Panc1 (cell line): ENCODE measurements at places on chromosomes 5 and 9. TPM values are rescaled to one million over a fixed set of nuclear protein-coding genes. Genes with fewer than 3 reads are reported as not detected.

NRG2 gene
- total RNA-seq, result 20.2 TPM

DNA sequence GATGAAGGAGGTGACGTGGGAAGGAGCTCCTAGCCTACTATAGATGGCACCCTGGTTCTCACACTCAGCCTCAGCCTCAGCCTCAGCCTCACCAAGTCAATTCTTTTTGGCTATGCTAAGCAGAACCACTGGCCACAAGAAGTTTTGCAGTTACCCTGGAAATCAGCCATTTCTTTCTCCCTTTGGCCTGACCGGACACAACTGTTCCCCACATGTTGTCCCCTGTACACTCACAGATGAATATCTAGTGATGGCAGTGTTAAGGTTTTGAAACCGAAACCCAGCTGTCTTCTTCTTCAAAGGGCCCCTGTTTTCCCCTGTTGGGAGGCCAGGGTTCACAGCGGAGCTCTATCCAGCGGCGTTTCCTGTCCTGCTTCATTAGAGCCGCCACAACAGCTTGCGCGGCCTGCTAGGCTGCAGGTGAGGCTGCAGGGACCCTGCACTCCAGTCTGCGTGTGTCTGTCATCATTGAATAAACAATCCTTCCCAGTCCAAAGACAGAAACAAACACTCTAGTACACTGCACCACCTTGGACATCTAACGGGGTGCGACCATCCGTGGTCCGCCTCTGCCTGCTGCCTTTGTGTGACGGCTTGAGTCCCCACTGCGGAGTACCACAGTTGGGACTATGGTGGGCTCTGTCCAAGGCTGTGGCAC is 250.5 kb downstream of the DENND1A start:
- DNase-seq, result no peak

- DNase-seq, result no peak
These were observed 970 bp upstream of the TRIM32 start for GRCh38 chr9:116686135-116686534.

GRCh38 chr9:38359689-38360385 is 32.7 kb upstream of the ALDH1B1 start:
- DNase-seq, result no peak

- no peak for DNase-seq
These were observed 15.9 kb upstream of the IFNA14 start for GRCh38 chr9:21255538-21256212.

TSSK1B gene
- total RNA-seq, result not detected

- no peak for DNase-seq
These were observed 93.1 kb downstream of the ANKRD55 start for GRCh38 chr5:56140073-56140472.

TRIM36 gene
- total RNA-seq, result 1.6 TPM

ANKRD33B gene
- total RNA-seq, result 19.1 TPM

PCDHGC5 gene
- total RNA-seq, result 0.36 TPM

GRCh38 chr9:31683116-31683515 is 701.3 kb upstream of the ACO1 start:
- no peak for DNase-seq

DNA sequence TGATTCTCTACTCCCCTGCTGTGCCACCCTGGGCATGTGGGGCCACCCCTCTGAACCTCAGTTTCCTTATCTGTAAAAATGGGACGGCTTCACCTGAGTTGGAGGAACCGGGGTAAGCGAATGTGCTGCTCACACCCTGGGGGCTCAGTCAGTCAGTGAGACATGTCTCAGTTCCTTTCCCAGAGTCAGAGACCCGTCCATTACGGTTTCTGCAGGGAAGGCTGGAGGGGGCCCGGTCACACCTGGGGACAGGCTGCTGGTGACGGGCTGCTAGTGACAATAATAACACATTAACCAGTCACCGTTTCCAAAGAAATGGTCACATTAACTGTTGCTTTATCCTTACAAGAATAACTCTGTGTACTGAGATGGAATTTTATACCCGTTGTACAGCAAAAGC is 282.4 kb downstream of the NSG2 start:
- no peak for DNase-seq

GRCh38 chr9:134325813-134326723 is at the start of gene RXRA:
Gene RXRA, plus strand, starts transcription at chr9:134326455. Its CDS starts 177 bp downstream, at chr9:134326632.
- DNase-seq, result no peak

GRCh38 chr5:170131235-170131634 is 25.5 kb downstream of the FOXI1 start:
- DNase-seq, result no peak

TRPM6 gene
- total RNA-seq, result 0.05 TPM

DNA sequence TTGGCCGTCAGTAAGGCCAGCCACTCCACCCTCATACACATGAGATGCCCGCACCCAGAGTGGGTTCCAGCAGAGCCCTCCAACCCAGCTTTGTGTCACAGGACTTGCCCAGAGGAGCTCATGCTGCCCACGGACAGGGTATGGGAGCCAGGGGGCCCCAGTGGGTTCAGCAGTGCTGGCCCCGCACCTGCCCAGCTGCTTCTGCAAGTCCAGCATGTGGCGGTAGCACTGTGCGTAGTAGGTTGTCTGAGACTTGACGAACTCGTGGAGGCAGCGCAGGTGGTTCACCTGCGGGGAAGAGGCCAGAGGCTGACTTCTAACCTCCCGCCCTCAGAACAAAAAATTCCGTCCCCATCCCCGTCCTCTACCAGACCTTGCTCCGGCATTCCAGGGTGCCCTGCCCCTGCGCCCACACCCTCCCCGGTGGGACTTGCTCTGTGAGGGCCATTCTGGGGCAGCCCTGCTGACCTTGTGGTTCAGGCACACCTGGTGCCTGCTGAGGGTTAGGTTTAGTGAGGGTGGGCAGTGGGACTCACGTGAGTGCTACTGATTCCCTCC is 18.5 kb downstream of the SH3GLB2 start:
- no peak for DNase-seq

CCNJL gene
- 35.0 TPM for total RNA-seq

GRCh38 chr5:109275919-109276318 is 133.9 kb downstream of the PJA2 start:
- DNase-seq, result no peak

SPOCK1 gene
- total RNA-seq, result 15.6 TPM

DNA sequence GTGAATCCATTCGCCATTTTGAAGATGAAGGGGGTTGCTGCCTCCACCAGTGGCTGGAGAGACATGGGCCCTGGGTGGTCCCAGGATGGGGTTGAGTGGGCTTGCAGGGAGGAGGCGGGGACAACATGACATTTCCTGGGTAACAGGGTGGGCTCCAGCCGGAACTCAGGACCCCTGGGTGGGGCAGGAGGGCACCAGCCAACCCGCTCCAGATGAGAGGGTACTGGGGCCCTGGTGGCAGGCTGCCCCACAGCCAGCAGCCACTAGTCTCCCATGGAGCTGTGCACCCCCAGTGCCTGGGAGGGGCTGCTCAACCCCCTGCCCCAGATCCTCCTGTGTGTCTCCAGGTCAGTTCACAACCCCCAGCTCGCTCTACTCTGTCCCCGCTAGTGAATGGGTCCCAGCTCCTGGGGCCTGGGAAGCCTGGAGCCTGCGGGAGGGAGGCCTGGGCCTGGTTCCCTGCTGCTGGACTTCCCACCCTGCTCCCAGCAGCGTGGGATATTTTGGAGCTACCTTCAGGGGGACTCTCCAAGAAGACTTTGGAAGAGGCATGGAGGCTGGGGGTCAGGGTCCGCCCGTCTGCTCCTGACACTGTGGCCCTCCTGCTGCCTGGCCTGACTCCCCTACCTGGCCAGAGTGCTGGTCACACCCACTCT is 55.9 kb downstream of the AHRR start:
- DNase-seq, result no peak

- DNase-seq, result no peak
These were observed 20.8 kb downstream of the SV2C start for GRCh38 chr5:76104027-76104426.

GRCh38 chr5:7518947-7519560 is 123.1 kb downstream of the ADCY2 start:
- no peak for DNase-seq

DNA sequence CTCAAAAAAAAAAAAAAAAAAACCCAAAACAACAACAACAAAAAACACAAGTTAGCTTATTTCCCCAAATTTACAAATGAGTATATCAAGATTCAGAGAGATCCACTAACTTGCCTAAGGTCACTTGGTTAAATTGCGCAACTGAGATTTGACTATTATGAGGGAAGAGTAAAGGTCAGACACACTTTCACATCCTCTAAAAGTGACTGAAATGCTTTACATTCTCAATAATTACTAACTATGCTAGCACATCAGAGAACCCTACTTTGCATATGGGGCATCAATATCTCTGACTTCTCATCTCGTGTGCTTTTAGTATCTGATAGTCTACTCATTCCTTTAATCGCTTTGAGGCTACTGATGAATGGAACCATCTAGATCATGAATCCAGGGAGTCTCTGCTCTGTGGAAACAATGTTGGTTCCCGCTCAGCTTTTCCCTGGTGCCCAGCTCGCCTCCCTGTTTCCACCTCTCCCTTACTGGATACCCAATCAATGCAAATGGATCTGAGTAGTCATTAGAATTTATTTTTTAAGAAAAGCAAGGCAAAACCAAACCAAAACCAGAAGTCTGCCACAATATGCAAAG is 182.1 kb upstream of the TRIM32 start:
- no peak for DNase-seq

MAP3K1 gene
- total RNA-seq, result 6.2 TPM

PDE8B gene
- total RNA-seq, result 0.62 TPM

ZNF300 gene
- total RNA-seq, result 0.05 TPM

DNA sequence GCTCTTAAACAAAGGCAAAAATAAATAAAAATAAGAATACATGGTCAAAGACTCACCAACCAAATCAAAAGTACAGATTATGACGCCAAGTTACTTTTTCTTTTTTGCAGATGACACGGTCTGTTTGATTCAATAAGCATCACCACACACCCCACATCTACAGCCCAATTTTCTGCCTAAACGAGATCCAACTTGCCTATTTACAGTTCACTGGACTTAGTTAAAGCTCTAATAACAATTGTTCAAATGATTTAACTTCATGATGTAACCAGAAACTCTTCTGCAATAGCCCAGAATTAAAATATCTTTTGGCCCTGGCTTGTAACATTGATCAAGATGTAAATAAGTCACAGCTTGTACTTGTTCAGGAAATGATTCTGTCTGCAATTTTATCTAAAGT is 590.3 kb upstream of the C9orf72 start:
- DNase-seq, result no peak

DNA sequence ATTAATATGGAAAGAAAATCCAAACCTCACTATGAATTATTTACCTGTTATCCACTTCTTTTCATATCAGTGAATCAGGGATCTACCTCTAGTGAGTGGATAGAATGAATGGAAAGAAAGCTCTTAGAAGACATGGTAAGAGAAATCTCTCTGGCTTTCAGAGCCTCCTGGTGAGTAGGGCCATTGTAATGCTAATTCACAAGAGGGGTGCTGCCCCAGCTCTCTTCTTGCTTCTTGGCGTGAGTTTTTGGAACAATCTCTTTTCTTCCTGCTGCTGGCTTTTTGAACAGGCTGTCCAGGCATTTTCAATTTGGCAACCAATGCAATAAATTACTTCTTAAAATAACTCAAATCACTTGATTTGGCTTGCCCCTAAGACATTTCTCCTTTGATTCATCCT is 49.9 kb upstream of the KCNN2 start:
- no peak for DNase-seq

DNA sequence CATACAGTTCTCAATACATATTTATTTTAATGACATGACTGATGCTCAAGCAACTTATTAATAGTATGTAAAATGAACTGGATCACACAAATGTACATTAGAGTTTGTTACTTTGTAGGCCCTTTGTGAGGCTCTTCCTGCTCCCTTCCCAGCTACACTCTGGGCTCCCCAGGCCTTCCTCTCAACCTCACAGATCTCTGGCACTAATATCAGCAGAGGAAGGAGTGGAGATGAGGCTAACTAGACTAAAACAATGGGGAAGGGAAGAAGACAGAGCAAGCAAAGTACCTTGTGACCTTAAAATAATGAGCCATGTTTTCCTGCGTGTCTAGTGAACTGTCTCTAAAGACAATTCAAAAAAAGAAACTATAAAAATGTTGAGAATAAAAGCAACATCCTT is 30.3 kb upstream of the TEK start:
- DNase-seq, result no peak

DNAJB5 gene
- total RNA-seq, result 9.7 TPM

RANBP3L gene
- total RNA-seq, result 0.28 TPM

- no peak for DNase-seq
These were observed 419.4 kb upstream of the PTGER4 start for GRCh38 chr5:40260361-40260760.

- no peak for DNase-seq
These were observed 205.5 kb downstream of the CACNA1B start for GRCh38 chr9:138082918-138083636.

DNA sequence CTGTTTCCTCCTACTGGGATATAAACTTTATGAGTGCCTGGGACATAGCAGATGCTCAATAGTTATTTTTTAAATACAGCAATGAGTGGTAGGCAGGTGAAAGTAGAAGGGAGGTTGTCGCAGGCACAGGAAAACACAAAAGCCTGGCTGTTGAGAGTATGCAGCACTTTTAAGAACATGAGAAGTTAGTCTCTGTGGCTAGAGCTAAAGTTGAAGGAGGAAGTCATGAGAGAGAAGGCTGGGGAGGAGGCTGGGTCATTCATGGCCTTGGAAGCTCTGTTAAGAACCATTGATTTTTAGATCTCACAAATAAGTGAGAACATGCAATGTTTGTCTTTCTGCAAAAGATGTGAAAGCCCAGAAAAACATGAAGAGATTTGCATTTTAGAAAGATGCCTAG is 126.7 kb downstream of the PRKACG start:
- DNase-seq, result no peak

GRCh38 chr9:100437860-100438805 is 11.2 kb downstream of the MSANTD3 start:
- no peak for DNase-seq

NDST1 gene
- total RNA-seq, result 142 TPM

DNA sequence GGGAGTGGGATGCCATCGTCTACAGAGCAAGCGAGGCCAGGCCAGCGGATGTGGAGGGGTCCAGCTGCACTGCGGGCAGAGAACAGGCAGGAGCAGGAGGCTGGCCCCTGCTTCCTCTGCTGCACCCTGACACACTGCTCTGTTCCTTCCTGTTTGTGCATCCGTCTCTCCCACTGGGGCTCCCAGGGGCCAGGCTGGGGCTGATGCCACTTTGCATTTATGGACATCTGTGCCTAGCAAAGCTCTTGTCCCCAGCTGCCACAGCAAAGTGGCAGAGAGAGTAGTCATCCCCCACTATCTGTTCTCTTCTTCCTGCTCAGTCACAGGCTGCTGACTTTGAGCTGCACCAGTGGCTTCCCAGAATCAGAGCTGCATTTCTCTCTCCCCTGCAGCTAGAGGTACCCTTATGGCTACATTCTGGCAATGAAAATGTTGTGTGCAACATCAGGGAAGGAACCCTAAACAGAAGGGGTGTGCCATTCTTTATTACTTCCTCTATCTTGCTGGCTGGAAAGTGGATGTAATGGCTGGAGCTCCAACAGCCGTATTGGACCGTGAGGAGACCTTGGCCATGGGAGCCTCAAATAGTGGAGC is 4.2 kb upstream of the NINJ1 start:
- DNase-seq, result no peak
